ENCODE measurements at places on chromosomes 5 and 9.

GRCh38 chr5:80487444-80487828, 464 bp upstream of the FAM151B start:
- DNase-seq: no peak

DNA sequence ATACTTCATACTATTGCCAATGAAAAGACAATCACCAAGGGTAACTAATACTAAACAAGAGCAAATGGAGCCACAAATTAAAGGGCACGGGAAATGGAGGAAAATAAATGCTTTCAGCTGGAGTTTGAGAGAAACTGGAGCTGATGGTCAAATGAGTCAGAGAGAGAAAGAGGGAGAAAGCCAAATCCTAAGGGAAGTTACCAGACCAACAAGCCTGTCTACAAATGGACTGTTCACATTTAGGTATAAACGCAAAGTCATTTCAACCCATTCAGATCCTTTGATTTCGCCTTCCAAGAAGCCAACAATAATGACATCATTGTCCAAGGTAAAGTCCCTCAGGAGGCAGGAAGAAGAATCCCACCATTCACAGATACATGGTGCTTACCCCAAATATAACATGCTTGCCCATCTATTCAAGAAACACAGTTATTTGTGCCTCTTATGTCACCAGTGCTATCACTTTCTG, 351.8 kb downstream of the RAB3C start:
- DNase-seq: no peak

DNA sequence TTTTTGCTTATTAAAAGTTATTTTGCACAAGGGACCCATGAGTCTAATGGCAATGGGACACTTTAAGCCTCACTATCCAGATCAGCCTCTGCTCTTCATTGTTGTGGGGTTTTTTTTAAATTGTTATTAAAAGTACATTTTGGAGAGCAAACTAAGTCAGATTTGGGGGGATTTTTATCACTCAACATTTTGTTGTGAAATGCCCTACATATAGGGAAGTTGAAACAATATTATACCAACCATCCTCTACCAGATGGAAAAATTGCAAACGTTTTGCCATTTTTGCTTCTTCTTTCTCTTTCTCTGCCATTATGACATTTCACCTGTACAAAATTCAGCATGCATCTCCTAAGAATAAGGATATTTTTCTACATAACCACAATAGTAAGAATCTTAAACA, 75.3 kb downstream of the SLC1A3 start:
- no peak for DNase-seq

DNA sequence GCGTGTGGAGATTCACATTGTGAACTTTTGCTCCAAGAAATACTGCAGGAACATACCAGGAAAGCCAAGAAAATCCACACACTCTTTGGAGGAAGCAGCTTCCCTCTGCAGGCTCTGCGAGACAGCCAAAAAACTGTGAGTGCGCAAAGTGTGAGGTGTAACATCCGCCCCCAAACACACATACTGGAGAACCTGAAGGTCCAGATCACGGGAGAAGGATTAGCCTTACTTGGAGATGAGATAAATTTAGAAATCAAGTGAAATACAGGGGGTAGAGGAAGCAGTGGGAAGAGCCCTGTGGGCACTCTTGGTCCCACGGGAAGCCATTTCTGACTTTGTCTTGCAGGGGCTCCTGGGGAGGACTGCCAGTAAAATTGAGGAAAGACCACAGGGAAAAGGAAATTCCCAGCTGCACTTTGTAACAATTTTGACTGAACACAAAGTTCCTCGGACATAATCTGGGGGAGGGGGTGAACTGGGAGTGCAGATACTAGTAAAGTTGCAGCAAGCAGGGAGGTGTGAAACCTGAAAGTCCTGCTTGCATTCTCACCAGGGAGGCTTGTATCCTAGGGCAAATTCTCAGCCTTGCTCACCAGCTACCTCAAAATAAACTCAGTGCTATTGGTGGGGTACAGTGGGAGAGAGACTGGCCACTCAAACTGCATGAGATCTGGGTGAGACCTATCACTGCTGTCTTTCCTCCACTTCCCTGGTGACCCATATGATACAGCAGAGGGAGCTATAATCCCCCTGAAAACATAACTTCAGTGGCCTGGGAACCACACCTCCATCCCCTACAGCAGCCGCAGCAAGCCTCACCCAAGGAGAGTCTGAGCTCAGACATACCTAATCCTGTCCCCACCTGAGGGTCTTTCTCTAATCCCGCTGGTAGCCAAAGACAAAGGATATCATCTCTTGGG, 109.1 kb downstream of the ALDH1A1 start:
- DNase-seq: no peak

GRCh38 chr9:131288217-131288616, 1.3 kb upstream of the PLPP7 start:
- DNase-seq: no peak

DNA sequence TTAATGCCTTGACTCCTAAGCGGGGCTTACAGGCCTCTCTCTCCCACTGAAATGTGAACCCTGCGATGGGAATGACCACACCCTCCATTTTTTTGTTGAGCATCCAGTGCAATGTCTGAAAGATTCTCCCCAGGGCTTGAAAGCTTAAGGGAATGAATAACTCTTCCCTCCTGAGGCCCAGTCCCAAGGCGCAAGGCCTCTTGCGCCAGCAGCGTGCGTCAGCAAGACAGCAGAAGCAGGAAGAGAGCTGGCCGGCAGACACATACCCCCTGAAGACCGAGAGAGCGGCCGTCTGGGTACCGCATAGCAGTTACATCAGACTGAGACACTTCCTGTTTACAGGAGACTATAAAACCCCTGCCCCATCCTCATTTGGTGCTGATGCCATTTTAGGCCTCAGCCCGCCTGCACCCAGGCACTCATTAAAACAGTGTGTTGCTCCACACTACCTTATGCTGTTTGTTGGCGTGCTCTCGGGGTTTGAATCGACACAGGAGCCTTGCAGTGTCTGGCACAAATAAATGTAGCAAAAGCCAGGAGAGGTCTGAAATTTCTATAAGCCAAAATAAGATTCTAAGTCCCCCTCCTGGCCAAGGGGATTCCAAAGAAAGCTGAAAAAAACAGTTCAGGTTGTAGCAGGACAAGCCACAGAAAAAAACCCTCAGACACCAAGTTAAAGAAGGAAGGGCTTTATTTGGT, 62.3 kb downstream of the GDNF start:
- no peak for DNase-seq

- no peak for DNase-seq
Measured at GRCh38 chr5:75050415-75050814, 1.9 kb downstream of the GCNT4 start.

DNA sequence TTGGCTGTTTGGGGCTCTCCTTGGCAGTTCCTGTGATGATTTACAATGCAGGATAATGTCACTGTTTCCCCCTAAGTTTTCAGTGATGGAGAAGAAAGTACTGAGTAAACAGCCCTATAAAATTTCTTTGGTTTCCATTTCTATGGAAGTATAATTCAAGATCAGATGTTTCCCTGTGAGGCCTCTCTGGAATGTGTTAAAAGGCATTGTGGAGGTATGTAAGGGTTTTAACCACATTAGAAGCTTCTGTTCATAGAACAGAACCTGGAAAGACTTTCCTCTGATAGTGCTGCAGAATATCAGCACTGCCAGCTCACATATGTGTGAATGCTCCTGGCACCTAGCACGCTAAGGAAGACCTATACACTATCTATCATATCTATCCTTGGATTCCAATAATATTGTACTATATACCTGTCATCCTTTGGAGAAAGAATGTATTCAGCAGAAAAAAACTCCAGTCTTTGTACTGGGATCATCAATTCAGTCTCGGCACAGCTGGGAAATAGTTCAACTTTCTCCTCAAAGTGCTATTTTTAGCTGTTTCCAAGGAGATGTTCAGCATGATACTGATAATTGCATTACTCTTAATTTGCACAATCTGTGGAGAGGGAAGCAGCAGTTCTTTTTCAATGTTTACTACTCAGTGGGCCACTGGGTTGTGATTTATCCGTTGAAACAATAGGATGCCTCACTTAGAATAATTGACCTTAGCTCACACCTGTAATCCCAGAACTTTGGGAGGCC, 21.9 kb downstream of the TTC1 start:
- DNase-seq: no peak

DNA sequence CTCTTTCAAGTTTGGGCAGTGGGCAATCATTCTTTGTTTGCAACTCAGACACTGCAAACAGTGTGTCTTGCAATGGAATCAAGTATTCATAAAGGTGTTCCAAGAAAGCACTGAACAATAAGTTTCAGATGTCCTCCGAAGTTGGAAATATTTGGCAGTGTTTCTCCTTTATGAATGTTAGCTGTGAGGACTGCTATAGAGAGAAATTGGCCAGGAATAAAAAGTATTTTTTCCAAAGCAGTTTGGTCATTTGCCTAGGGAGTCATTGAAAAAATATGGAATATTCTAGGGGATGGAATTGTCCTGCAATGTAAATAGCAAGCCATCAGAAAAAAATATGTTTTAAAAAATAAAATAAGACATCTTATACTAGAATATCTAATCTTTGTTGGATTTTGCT, 688.6 kb upstream of the SEMA6A start:
- DNase-seq: no peak

GRCh38 chr5:10759111-10759510, 1.9 kb downstream of the DAP start:
- no peak for DNase-seq

- DNase-seq: no peak
Measured at GRCh38 chr5:54845567-54845941, 139.8 kb downstream of the ESM1 start.

DNA sequence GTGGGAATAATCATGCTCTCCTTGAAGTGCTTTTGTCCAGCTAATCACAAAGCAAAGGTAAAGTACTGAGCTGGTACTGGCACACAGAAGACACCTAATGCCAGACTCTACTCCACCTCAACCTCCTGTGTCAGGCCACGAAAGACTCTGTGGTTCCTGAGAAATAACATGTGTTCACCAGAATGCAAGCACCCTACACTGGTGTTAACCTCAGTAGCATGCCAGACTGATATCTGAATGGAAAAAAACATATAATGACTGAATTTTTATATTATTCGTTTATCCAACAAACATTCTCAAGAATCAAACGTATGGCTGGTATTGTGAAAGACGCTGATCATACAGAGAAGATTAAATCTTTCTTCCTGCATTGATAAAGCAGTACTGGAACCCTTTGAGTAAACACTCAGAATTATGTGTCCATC, 97.1 kb upstream of the IFNE start:
- DNase-seq: peak; percentile 30

- no peak for DNase-seq
Measured at GRCh38 chr5:74392711-74393351, 247.7 kb downstream of the ENC1 start.

- DNase-seq: no peak
Measured at GRCh38 chr9:32882705-32883104, 99.4 kb downstream of the TMEM215 start.

GRCh38 chr5:78744951-78745534, 96.5 kb upstream of the LHFPL2 start:
- DNase-seq: no peak

DNA sequence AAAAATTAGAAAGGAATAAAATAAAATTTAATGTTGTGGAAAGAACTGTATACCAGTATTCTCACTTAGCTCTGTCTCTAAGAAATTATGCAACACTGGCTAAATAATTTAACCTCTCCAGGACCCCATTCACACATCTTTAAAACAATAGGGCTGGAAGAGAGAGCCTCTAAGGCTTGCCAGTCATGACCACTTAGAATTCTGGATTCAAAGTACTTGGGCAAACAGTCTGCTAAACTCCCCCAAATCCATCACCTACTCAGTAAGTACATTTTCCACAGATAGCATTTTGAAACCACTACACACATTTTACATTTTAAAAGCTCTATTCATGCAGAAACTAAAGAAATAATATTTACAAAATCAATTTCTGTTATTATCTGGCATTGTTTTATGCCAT, 291.7 kb downstream of the TMEM167A start:
- no peak for DNase-seq

DNA sequence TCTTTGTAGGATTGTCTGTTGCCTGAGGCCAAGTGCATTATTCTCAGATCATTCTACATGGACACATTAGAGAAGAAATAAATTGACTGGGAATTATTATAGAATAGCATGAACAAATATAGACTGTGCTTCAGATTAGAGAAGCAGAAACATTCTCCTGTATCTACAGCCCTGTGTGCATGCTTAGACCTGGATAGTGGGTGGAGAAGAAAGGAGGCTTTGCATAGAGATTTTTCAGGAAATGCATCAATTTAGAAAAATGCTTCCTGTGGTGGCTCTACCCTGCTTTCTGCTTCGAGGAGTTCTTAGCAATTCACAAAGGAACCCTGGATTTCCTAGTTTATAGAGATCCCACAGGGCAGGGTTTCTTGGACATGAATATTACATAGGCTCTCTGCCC, 66.7 kb downstream of the IRX1 start:
- no peak for DNase-seq

All from stimulated activated naive CD4-positive, alpha-beta T cell (primary cell).